ENCODE measurements at places on chromosomes 5 and 9. TPM values are rescaled to one million over a fixed set of nuclear protein-coding genes. Genes with fewer than 3 reads are reported as not detected.

Gene CTSV
- total RNA-seq: 2.5 TPM

Gene RAI14
- total RNA-seq: 56.0 TPM

Gene OTP
- not detected for total RNA-seq

Gene ANKRD55
- 0.20 TPM for total RNA-seq

Gene PPP3R2
- not detected for total RNA-seq

Gene SOX30
- total RNA-seq: 0.09 TPM

Gene C9orf50
- 1.0 TPM for total RNA-seq

Gene PIGO
- total RNA-seq: 35.9 TPM

Gene PHYHD1
- total RNA-seq: 14.6 TPM

Gene LAMC3
- total RNA-seq: 14.2 TPM

Gene GFI1B
- 1.3 TPM for total RNA-seq

DNA sequence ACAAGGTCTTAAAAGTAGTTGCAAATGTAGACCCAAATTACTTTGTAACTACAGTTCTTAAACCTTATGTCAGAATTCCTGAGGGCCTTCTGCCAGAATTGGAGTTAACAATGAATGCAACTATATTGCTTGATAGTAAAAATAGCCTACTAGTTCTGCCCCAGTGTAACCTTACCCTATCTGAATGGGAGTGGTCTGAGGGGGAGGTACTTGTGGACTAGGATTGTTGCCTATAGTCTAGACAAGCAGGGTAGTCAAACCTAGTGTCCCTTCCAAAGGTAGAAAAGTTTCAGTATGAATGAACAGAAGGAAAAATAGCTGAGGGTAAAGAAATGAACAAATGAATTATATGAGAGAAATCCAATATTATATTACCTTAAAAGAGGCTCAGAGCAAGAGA is 242.2 kb downstream of the PJA2 start:
- no peak for DNase-seq

DNA sequence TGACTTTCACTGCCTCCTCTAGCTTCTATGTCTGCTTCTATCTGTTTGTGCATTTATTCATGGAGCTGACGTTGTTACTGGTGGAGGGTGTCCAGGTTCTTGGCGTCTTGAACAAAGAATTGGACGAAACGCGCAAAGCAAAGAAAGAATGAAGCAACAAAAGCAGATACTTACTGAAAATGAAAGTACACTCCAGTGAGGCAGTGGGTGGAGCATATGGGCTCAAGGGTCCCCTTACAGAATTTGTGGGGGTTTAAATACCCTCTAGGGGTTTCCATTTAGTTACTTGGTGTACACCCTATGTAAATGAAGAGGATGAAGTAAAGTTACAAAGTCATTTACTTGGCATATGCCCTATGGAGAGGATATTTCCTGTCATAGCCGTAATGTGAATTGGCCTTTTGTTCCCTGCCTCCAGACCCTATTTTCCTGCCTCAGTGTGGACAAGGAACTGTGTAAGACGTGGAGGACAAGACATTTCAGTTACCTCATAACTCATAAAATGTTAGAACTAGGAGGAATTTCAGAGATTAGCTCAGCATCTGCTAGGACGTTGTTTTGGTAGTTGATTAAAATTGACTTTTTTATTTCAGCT is 3.1 kb downstream of the POLR3G start:
- DNase-seq: no peak

GRCh38 chr9:94150279-94150828 is 66.1 kb downstream of the PTPDC1 start:
- DNase-seq: no peak

GRCh38 chr9:137107312-137107921 is 7.1 kb downstream of the DPP7 start:
- DNase-seq: no peak

- DNase-seq: no peak
Observed at GRCh38 chr9:71858812-71859211, 52.2 kb downstream of the ABHD17B start.

- no peak for DNase-seq
Observed at GRCh38 chr5:172453206-172453985, 929 bp downstream of the SH3PXD2B start.

DNA sequence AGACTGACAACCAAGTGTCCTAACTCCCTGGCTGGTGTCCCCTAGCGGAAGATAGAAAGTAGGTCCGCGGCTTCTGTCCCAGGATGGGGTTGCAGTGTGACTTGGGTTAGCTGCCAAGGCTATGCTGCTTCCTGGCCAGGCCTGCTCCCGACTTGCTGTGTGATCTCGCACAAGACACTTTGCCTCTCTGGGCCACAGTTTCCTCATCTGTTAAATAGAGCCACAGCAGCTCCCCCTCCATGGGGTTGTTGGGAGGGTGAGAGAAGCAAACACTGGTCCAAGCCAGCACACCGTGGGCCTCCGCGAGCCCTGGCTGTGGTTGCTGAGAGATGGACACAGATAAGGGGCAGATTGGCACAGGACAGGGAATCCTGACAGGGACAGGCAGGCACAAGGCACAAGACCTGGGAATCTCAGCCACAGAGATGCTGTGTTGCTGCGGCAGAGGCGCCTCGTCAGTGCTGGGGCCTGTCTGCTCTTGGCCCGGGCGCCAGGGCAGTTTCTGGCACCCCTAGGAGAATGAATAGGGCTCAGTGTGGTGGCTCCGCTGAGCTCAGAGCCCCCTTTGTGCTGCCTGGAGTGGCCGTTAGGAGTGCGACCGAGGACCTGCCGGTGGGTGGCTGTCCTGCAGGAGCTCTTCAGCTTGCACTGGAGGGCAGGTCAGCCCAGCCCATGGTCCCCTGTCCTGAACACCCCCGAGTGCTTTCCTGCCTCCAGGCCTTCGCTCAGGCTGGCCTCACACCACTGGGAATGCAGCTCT is 1.8 kb upstream of the SH2D3C start:
- DNase-seq: no peak

GRCh38 chr5:52983731-52984636 is 5.2 kb upstream of the ITGA2 start:
- no peak for DNase-seq

- DNase-seq: no peak
Observed at GRCh38 chr5:61689153-61689846, 357.2 kb downstream of the ZSWIM6 start.

DNA sequence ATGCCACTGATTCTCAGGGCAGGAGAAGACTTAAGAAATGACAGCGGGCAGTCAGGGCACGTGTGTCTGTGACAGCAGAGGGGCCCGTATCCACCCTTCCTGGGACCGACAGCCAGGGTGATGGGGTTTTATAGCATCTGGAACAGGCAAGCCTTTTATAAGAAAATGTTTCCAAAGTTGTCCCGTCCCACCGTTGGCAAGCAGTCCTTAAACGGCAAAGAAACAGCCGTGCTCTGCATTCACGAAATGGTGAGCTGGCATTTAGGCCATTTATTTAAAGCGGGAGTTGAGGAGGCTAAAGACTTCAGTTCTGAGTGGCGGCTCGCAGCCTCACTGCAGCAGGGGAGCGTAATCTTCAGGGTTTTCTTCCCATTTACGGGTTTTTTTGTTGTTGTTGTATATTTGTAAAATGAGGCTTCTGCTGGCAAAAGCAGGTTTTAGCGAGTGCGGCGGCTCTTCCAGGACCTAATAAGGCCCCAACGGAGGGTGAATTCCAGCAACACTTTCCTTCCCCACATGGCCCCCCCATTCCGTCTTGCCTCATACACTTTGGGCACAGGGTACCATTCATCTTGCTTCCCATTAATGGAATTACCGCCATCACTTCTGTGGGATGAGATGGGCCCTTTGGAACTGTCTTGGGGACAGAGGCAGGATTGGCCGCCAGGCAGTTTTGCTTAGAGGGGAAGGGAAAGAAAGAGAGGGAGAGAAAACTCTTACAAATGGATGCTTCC is 15.8 kb downstream of the NEK6 start:
- no peak for DNase-seq

GRCh38 chr9:2574203-2574602 is 47.4 kb upstream of the VLDLR start:
- no peak for DNase-seq

DNA sequence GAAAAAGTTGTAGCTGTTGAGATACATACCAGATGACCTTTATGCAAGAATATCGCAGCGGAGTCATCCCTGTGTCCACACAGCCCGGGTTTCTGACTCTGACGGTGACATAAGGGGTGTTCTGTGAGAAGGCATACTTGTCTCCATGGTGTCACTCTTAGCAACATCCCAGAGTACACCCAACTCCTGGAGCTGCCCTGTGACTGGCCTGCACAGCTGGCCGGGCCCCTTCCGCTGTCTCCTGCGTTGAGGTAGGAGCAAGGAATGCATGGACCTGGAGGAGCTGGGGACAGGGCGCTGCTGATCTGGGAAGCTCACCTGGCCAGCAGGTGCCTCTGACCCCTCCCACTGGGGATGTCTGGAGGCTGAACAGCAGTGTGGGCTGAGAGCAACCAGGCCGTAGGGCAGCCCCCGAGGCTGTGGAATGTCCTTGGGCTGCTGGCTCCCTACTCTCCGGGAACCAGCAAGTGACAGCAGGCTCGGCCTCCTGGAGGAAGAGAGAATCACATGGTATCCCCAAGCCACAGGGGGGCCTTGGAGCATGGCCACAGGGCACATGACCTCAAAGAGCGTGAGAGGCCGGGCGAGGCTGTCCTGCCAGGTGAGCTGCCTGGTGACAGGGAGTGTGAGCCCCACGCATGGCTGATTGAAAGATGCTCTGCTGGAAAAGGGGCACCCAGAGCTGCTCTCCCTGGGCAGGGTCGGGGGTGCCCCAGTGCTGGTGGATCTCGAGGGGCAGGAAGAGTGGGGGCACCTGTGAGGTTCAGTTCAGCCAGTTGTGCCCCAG is 113.4 kb downstream of the MRPL36 start:
- no peak for DNase-seq

GRCh38 chr5:176741561-176742211 is 68.7 kb upstream of the UNC5A start:
- DNase-seq: no peak

- no peak for DNase-seq
Observed at GRCh38 chr9:124001866-124002525, 9.6 kb upstream of the LHX2 start.

DNA sequence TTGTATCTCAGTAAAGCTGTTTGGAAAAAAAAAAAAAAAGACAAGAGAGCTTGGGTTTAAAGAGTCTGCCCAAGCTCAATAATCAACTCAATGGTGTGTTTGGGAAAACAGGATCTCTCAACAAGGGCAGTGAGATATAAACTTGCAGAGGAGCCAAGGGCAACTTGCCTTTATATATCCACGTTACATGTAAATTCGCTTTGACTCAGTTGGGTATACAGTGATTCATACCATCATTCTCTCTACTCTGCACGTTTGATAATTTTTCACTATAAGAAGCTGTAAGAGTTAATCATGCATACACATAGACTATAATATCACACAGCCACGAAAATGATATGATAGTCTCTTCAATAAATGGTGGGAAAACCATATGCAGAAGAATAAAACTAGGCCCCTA is 24.9 kb downstream of the ADAM19 start:
- no peak for DNase-seq

DNA sequence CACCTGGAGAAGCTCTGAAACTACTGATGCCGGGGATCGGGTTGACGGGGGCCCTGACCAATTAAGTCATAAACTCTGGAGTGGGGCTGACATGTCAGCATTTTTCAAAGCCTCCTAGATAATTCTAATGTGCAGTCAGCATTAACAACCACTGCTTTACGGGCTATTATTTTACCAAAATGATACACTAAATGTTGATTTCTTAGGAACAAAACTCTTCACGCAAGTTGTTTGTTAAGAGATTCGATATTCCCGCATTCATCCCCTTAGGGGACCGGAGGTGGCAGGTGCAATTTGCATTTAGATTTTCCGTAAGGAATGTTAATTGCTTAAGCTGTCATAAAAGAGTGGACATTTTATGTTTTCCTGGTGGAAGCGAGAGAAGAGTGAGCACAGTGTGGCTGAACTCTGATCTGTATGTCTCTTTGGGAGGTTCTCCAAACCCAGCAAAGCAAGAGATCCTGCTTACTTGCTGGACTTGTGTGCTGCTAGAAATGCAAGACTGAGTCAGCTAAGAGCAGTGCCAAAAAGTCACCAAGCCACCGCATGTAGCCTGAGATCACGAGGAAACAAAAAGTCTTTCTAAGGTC is 77.6 kb downstream of the UGCG start:
- peak; percentile 40 for DNase-seq
